ENCODE measurements at places on chromosomes 2 and 18.

GRCh38 chr2:96241900-96242611 lies 23.7 kb downstream of the TMEM127 start:
- DNase-seq, result peak; percentile 6

- DNase-seq, result no peak
Observed at GRCh38 chr18:79819968-79820351, 22.2 kb downstream of the KCNG2 start.

GRCh38 chr2:57943315-57943714 lies 103.3 kb upstream of the VRK2 start:
- no peak for DNase-seq

- no peak for DNase-seq
Observed at GRCh38 chr2:233745073-233745755, 14.9 kb upstream of the UGT1A1 start.

DNA sequence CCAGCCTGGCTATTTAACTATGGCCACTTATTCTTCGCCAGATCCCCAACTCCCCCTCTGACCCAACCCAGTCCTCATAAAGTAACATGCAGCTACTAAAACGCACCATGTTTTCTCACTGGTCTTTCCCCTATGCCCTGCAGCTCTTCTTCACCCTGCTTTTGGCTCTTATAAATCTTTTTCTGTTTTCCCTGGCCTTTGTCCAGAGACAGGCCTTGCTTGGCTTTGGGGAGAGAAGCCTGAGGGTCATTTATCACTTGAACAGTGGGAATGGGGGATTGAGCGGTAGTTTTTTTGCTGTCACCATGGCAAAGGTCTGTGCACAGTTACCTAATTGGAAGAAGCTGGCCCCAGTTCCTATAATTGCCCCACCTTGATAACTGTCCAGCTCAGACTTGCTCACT lies 202.9 kb upstream of the NT5C1B start:
- no peak for DNase-seq
